ENCODE measurements at places on chromosomes 4 and X.

- DNase-seq = no peak
These were observed 61.3 kb upstream of the PTPN13 start for GRCh38 chr4:86532851-86533250.

DNA sequence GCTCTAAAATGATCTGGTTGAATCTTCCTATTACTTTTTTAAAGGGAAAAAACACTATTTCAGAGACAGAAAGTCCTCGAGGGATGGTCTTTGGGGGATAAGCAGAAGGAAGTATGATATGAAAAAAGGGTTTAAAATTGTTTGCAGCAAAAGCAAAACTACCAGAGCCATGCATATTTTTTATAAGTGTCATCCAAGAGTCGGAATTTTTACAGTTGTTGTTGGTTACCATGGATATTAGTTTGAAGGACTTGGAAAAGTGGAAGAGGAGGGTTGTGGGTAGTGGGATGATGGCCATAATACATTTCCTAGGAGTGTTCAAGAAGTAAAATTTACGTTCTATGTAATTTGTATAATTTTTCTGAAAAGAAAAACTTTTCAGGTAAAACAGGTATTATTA lies 134.4 kb downstream of the PCDH7 start:
- no peak for DNase-seq

- no peak for DNase-seq
These were observed 612.5 kb downstream of the ACTRT1 start for GRCh38 chrX:127439676-127440075.

GRCh38 chrX:136168929-136169735 lies 21.8 kb downstream of the FHL1 start:
- no peak for DNase-seq

- DNase-seq = no peak
These were observed 25.4 kb upstream of the AFAP1 start for GRCh38 chr4:7964890-7965662.

GRCh38 chr4:23891064-23891421 lies 1.2 kb upstream of the PPARGC1A start:
- no peak for DNase-seq

DNA sequence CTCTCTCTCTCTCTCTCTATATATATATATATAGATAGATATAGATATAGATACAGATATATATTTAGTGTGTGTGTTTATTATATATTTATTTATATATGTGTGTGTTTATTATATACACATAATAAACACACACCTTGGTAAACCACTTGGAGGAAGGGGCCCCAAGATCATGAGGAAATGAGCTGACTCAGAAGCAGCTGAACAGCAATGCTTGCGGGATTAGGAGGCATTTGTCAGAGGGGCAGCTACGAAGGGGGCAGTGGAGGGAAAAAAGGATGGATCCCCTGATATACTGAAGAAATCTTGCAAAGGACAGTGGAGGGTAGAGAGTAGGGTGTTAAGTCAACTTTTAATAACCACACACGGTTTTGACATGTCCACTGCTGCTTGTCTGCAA lies 120.0 kb upstream of the SORBS2 start:
- DNase-seq = no peak

Data from hypothalamus (tissue), 51 donors.